Activated CD8-positive, alpha-beta T cell treated with anti-CD3 and anti-CD28 coated beads for 36 hours (primary cell): ENCODE measurements at places on chromosomes 3 and 15.

DNA sequence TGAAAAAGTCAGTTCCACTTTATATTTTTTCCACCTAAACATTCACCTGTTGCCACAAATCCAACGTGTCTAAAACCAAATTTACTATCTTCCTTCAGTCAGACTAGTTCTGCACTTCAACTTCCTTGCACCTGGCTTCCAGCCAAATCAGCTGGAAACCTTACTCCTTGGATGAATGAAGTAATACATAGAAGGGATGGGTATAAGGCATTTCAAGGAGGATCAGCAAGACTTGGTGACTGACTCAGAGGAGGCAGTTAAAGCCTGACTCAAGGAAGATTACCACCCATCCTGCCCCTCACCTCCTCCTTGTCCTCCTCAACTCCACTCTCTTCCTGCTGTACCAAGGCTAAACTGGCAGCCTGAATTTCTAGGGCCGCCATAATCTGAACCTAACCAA lies 37.1 kb downstream of the QTRT2 start:
- no peak for DNase-seq

- DNase-seq, result no peak
These were observed 91.1 kb upstream of the MITF start for GRCh38 chr3:69648126-69648525.

DNA sequence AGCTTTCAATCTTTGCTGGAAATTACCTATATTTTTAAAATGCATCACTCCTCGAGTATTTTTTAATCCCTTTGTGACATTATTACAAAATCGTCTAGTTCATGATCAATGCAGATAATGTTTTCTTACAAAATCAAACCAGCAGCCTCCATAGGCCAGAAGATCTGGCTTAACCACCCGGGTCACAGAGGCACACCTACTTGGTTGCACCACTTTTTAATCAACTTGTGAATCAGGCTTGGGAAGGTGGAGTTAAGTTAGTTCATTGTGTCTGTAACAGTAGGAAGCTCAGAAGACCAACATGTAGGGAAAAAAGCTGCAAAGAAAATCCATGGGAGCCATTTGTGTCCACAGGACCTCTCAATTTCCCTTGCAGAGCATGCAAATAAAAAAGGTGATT lies 148.0 kb downstream of the TP63 start:
- DNase-seq, result no peak

DNA sequence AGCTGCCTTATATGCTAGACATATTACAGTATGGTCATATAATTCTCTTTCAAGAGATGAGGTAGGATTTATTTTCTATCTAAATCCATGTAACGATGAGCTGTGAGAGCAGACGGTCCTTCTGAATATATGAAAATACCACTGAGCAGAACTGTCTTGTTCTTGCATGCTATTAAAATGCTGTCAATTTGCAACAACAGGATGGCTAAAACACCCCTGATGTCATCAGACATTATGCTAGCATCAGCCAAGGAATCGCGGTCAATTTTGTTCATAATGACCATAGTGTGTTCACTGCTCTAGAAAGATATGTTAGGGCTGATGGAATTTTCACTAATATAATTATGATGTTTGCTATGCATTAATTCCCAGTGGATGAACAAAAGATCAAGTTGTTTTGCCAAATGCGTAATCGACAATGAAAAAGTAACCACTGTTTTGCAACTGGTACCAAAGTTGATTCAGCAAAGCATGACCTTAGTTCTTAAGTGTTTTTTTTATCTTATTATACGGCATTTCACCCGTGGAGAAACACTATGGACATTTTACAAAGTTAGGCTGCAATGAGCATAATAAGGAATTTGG lies 765.4 kb upstream of the NR2F2 start:
- DNase-seq, result no peak

DNA sequence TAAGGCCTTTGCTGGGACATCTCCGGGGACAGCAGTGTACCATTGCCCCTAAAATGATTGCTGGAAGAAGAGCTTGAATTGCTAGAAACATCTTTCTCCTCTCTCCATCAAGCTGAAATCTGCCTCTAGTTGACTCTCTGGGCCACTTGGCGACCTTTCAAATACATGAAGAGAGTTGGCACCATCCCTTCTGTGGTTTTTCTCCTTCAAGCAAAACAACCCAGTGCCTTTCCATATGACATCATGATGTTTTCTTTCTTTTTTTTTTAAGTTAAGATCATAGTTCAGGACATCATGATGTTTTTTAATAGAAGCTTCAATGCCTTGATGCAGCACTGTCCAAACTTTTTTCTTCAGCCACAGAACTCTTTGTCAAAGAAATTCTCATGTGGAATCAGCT lies 144.0 kb upstream of the PTPRG start:
- DNase-seq, result no peak

GRCh38 chr3:103195216-103195615 lies 760.4 kb downstream of the ZPLD1 start:
- no peak for DNase-seq

DNA sequence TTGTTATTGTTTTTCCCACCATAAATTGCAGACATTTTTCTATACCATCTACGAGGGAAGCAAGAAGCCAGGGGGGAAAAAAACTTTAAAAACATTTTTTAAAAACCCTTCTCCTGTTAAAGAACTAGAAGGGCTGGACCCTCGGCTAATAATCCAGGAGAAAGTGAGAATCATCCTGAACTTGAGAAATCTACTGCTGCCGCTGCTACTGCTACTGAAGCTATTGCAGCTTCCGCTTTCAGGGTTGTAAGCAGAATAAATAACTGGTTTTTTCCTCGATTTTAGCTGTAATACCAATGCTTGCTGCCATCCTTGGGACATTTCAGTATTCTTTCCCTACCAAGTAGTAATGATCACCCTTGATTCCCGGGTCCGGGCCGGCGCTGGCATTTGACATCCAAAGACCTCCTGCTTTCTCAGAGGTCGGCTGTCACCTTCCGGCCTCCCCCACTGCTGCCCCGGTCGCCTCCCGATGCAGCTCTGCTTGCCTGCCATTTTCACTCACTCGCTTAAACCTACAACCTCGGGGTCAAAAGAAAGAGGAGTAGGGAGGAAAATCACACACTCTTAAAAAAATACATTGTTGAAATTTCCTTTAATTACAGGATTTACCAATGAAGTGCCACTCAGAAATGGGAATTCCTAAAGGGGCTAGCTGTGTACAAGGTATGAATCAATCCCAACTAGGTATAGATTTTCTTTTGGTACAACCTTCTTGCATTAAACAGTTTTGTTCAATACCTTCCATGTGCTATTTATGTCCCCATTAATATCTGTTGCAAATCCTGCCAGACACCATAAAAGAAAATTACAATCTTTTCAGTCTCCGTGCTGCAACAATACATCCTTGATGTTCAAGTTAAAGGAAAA lies 674 bp upstream of the MECOM start:
- no peak for DNase-seq

DNA sequence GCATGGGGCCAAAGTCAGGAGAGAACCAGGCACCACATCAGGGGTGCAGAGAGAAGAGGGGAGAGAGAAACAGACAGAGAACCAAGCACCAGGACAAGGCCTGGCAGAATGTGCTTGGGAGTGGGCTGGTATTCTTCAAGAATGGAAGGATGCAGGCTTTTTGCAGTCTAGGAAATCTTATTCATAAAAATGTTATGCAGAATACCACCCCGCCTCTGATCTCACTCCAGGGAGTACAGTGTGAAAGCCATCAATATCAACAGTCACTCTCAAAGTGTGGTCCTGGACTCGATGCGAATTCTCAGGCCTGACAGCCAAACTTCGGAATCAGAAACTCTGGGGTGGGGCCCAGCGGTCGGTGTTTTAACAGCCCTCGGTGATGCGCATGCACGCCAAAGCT lies 16.9 kb downstream of the NTRK3 start:
- no peak for DNase-seq

- DNase-seq, result peak; percentile 54
These were observed 436 bp downstream of the ADPGK start for GRCh38 chr15:72783004-72783639.

GRCh38 chr3:153169793-153170383 lies 7.9 kb downstream of the RAP2B start:
- no peak for DNase-seq

- no peak for DNase-seq
These were observed 292.0 kb upstream of the C2CD4B start for GRCh38 chr15:62457100-62457499.

- DNase-seq, result peak; percentile 79
These were observed 121.1 kb downstream of the OXSM start for GRCh38 chr3:25910997-25911396.

- no peak for DNase-seq
These were observed 157.9 kb downstream of the MEX3B start for GRCh38 chr15:81887912-81888311.

- DNase-seq, result no peak
These were observed 11.0 kb downstream of the FAM43A start for GRCh38 chr3:194696702-194697101.

GRCh38 chr3:64229903-64230302 lies 4.6 kb upstream of the PRICKLE2 start:
- no peak for DNase-seq

DNA sequence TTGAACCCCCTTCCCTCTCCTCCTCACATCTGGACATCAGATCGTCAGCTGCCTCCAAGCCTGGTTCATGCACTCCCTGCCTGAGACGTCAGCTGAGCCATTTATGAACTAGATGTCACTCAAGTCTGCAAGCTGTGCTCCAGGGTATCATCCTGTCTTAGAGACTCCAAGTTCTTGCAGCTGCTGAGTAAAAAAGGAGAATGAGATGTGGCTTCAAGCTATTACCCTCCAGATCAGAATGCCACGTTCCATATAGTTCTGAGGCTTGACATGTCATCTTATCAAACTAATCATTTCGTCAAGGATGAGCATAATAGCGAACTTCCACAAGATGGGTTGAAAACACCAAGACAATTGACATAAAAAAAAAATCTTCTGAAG lies 766.3 kb downstream of the TBL1XR1 start:
- DNase-seq, result no peak

DNA sequence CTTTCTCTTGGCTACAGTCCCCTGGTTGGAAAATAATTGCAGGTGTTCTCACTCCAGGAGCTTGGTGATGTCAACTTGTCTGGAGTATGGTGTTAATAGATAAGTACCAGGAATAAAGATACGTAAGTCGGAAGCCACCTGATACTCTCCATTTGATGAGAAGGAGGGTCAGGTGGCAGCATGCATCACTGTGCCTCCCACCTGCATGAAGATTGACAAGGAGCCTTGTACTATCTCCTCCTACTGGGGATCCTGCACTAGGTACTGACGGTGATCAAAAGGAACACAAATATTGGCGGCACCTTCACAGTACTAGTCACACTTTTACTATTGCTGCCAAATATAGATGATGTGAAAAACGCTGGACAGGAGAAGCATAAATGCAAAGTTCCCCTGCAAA lies 32.6 kb upstream of the GABRB3 start:
- no peak for DNase-seq

DNA sequence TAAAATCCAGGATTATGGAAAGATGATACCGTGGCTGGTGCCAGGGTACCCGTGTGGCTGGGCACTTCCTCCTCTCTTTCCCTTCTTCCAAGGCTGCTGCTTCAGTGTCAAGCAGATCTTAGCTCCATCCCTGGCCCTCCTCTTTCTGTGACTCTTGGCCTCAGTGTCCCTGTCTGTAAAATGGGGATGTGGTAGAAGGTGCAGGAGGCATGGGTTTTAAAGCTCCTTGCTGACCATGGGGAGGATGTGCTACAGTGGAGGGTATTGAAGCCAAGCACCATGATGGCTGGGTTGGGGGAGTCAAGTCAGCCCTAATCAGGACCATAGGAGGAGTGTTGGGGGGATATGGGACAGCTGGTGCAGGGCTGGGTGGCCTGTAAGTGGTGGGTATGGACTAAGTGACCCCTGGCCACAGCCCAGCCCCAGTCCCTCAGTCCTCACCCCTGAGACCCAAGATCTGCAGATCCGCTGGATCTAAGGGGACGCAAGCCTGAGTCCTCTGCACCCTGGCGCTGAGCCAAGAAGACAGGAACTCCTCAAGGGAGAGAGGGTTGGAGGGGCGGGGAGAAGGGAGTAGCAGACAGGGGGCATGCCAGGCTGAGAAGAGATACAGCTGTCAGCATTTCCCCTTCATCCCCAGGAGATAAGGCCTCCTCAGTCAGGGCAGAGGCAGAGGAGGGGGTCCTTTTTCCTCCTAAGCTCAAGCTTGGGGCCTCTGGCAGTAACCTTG lies 12.0 kb downstream of the PTH1R start:
- no peak for DNase-seq

DNA sequence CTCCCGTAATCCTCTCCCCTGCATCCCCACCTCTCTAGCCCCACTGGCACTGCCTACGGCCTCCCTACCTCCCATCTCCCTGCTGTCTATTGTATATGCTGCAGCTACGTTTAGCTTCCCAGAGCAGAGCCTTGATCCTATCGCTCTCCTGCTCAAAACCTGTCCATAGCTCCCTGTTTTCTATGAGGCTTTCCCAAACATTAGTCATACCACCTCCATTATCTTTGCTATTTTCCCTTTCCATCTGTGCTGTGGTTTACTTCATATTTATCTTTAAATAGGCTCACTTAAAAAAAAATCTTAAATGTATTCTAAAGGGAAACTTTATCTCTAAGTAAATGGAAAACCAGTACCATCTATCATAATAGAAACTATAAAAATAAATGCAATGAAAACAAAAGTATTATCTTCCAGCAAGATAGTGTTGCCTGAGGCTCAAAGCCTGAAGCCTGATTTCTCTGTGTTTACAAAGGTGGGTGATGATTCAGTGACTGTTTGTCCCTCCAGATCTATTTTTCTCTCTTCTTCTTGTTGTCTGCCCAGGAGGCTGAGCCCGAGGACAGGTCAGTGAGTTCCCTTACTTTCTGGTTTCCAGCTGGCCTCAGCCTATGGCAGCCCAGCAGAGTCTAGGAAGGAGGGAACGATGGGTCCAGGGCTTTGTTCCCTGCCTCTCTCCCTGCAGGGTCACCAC lies 397.1 kb upstream of the CFAP20DC start:
- DNase-seq, result no peak

GRCh38 chr15:41968701-41969100 lies 3.7 kb downstream of the EHD4 start:
- no peak for DNase-seq

GRCh38 chr15:28881170-28881569 lies 4.6 kb upstream of the APBA2 start:
- DNase-seq, result no peak

GRCh38 chr15:87944050-87944449 lies 312.5 kb downstream of the NTRK3 start:
- DNase-seq, result no peak

- no peak for DNase-seq
These were observed 23.8 kb downstream of the MTMR14 start for GRCh38 chr3:9673082-9673481.

DNA sequence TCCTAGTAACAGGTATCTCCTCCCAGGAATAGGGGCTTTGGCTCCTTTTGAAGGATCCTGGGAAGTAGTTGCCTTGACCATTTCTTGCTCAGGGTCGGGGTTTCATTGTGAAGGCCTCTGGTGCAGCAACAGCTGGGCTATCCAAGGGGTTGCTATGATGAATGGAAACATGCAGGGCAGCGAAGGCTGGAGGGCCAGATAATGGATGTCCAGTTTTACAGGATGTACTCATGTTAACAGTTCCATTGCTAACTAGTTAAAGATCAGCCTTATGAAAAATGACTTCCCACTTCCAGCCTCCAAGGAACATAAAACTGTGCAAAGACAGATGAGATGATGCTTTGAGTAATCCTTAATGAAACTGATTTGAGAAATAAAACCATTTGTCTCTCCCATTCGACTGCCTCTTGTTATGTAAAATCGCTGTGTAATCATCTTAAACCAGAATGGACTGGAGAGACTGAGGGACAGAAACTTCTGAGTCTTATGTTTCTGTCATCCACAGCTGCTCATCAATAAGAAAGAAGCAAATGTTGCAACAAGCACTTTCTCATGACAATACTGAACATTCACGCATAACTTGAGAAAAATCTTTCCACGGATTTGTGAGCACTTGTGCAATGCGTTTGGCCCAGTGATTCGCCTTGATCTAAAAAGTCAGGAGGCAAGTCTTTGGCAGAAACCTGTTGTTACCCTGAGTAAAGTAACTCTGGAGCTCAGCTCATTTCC lies 473.5 kb upstream of the RGMA start:
- no peak for DNase-seq
